ENCODE measurements at places on chromosomes 12 and 14.

GRCh38 chr12:64232196-64232595 is 10.1 kb upstream of the KICS2 start:
- no peak for DNase-seq

DNA sequence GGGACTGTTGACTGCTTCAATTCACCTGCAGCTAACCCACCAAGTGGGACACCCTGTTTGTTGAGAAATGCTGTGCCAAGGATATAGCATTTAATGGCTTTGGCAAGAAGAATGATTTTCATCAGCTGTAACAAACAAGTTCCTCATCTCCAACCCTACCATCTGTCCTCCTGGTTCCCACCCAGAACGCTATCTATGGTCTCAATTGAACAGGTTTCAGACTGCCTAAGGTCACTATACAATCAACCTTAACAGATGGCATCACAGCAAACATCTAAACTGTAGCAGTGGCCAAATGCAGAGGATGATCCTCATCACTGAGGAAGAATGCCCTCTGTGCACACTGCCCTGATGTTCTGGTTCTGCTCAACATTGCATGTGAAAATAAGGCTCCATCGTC is 546.2 kb upstream of the FOXG1 start:
- no peak for DNase-seq

DNA sequence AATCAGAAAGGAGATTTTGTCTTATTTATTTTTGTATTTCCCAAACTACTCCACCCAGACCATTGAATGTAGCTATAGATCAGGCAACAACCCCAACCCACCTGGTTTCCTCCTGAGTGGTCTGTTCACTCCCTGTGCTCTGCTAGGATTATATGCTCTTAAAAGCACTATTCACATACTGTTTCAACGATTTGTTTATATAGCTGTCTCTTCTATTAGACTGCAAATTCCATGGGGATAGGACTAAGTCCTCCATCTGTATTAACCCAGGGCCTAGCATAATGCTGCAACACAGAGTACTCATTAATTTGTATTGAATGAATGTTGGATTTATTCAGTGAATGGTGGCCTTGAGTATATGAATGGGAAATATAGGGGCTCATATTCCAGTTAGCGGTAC is 307.6 kb downstream of the RAD51B start:
- DNase-seq, result no peak

DNA sequence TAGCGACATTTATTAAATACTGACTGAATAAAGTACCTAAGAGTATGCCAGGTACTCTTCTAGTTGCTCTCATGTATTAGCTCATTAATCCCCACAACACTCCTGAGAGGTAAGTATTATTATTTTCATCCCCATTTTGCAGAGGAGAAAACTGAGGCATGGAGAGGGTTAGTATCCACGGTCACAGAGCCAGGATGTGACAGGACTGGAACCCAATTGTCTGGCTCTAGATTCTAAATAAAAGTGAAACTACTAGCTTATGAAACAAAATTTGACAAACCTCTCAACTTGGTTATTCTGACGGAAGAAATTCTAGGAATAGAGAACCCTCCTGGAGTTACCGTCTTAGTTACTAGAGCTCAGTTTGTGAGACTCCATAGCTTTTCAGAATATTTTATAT is 112.2 kb downstream of the CHST11 start:
- no peak for DNase-seq

GRCh38 chr14:66139432-66139831 is 346.7 kb upstream of the CCDC196 start:
- no peak for DNase-seq

DNA sequence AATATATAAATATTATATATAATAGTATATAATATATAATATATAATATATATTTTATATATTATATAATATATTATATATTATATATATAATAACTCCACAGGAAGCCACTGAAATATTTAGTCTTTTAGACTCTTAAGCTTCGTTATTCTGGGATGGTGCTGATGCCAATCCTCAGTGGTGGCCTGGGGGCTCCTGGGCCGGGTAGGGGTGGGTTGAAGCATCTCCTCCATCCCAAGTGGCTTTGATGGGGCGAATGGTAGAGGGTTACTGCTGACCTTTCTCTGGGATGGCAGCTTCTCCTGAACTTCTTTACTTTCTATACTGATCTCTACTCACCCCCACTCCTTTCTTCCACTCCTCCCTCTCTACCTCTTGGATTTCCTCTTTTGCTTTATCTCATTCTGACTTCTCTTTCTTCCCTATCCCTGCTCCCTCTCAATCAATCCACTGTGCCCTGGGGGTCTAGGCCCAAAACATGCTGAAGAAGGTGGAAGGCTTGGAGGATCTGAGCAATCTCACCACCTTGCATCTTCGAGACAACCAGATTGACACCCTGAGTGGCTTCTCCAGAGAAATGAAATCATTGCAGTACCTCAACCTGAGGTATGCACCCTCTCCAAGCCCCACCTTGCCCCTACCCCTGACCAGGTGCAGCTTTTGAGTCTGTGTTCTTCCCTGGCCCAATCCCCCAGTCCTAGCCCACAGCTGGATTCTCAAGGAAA is 4.8 kb upstream of the ENO2 start:
- no peak for DNase-seq

GRCh38 chr14:105452963-105453362 is 21.7 kb upstream of the CRIP2 start:
- DNase-seq, result no peak

GRCh38 chr14:69858801-69859200 is 20.4 kb upstream of the SMOC1 start:
- DNase-seq, result no peak

DNA sequence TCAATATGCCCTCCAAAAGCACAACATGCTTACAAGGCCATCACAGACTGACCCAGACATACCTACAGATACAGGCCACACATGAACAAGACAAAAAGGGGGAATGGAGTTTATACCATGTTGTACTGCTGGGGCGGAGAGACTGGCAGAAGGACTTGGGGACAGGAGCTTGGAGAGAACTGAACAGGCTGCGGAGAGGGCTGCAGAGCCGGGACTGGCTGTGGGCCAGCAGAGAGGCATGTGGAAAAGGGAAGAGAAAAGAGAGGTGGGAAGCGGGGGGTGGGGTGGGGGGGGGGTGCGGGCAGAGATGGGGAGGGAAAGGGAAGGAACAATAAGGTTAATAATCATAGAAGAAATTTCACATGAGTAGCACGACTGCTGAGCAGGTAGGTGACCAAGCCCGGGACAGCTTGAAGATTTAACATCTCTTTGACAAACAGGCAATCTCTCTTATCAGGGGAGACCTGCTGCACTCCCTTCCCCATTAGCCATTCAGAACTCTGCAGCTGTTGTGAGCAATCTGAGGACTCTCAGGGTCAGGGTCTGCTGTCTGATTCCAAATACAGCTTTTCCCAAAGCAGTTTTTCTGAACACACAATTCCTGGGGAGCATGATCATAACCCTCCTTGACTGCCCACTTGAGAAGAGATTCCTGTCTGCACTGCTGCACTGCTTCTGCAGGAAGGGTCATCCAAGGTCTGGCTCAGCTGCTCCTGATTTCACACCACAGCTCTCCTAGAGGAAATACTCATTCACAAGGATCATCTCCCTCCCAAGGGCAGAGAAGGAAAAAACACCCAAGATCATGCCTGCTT is 21.6 kb upstream of the STAC3 start:
- DNase-seq, result peak; percentile 64

DNA sequence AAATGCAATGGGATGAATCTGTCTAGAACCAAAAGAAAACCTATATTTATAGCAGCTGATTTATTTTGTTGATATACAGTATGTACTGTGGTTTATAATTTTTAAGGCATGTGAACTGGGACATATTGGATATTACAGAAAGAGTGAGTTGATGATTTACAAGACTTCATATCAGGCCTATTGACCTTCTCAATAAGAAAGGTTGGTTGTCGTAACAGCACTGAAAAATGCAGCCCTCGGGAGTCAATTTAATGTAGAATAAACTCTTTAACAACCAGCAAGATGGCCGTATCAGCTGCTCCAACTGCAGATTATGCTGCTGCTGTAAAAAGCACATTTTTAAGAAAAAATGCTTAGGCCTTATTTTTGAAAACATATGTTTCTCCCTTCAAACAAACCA is 407.3 kb downstream of the GXYLT1 start:
- no peak for DNase-seq

- DNase-seq, result peak; percentile 78
Measured at GRCh38 chr12:55847603-55848291, 5.0 kb upstream of the MMP19 start.

DNA sequence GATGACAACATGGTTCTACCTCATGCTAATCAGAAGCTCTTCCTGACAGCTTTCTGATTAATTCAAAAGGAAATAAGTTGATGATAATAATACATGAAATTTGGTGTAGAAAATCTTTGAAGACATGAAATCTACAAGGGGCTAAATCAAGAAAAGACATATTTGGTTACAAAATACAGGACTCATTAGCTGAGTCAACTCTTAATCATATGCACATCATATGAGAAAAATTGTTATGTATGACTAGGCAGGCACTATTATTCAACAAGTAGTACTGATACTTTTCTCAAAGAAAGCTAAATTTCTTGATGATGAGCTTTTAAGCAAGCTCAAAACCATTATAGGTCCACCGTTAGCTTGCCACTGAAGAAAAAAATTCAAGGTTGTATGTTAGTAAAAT is 7.1 kb downstream of the ABCC9 start:
- DNase-seq, result no peak

GRCh38 chr14:66662374-66662773 is 154.4 kb downstream of the GPHN start:
- DNase-seq, result peak; percentile 14

DNA sequence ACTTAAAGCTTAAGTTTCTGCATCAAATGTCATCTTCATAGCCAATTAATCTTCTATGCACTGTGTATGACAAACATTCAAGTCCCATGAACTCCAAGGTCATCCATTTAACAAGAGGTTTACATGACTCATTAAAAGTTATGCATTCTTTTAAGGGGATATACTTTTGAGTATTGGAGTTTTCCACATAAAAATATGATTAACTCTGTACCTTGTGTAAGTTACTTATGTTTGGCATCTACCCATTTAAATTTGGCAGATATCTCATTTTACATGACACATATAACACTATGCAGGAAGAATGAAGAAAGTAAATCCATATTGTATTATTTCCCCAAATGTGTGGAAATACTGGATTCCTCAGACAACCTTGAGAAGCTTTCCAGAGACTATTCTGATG is 240.2 kb downstream of the PAX9 start:
- DNase-seq, result no peak

- no peak for DNase-seq
Measured at GRCh38 chr12:52754135-52754534, 23.0 kb downstream of the KRT76 start.

DNA sequence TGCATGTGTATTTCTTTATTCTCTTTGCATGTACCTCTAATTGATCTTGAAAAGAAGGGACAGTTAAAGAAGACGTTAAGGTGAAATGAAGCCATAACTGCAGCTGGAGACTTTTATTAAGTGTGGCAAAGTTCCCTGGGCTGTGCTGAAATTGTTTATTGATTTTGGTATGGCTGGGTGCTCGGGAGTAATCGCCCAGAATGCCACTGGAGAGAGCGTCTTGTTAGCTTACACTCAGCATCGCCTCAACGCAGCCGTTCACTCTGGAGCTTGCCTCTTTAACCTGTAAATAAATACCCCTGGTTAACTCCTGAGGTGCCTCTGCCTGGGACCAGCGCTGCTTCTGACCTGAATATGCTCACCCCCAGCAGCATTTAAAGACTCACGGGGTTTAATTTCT is 98.6 kb downstream of the GPATCH2L start:
- no peak for DNase-seq

- no peak for DNase-seq
Measured at GRCh38 chr12:59700153-59700450, 104.3 kb downstream of the SLC16A7 start.

DNA sequence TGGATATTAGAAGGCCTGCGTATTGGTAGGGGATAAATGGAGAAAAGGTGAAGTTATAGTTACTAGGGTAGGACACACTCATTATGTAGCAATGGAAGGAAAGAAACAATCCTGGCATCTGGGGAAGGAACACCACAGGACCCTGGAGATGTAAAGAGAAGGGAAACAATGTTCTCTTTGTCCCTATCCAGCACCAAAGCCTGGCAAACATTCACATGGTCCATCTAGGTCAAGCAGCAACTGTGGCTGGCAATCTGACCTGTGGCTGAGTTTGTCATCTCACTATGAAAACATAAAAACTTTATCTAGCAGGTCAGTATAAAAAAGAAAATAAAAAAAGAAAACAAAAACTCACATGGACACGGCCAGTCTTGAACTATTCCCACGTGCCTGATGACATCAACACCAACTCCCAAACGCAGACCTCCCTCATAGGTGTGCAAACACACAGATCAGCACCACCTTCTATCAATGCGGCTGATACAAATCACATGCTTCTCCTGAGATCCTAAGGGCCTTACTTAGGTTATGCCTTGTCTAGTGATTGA is 2.6 kb downstream of the POMT2 start:
- DNase-seq, result no peak
